ENCODE measurements at places on chromosomes 1 and 21.
A peak's percentile ranks its signal among the peaks of the same experiment; 100 is the strongest.

GRCh38 chr1:238450976-238451375 is 560.3 kb upstream of the ZP4 start:
- no peak for DNase-seq

DNA sequence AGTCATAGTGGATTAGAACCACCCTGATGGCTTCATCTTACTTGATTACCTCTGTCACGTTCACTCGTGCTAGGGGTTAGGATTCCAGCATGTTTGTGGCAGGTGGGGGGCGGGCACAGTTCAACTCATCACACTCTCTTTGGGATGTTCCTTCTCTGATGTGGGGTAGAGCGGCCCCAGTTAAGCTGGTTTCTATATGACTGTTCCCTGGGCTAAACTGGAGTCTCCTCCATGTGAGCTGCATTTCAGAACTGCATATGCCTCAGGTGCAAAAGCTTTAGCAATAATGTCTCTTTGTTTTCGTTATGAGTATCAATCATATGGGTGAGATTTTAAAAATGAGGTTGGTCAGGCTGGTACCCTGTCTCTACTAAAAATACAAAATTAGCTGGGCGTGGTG is 393.2 kb downstream of the RPS6KC1 start:
- no peak for DNase-seq

DNA sequence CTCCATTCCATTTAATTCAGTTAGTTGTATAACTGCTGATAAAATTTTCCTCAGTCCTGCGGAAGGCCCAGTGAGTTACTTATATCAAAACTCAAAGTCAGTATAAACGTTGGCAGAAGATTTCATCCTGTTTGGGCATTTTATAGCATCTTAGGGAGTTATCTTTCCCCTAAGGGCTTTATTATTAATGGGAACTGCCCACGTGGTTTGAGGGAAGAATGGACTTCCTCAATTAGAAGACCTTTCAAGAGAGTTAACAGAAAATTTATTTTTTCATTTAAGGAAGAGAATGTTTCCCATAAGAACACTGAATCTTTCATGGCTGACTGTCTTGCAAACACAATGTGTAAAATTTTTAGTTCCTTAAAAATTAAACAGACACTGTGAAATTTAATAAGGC is 400.1 kb downstream of the NEGR1 start:
- no peak for DNase-seq

- DNase-seq = no peak
Measured at GRCh38 chr1:193434319-193434718, 247.9 kb upstream of the B3GALT2 start.

DNA sequence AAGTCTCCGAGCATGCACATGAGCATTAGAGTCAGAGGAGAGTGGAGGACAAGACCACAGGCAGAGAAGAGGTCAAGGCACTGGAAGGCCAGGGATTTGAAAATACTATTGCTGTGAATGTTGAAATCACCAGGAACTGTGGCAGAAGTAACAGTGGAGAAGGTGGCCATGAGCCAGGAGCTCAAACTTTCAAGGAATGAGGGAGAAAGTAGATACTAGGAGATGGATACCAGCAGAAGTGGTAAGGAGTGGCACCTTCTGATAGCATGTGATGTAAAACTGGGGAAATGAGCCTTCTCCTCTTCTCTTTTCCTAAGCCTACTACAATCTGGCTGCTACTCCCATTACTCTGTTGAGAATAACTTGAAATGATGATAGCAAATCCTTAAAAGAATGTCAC is 1.8 kb upstream of the CR1 start:
- DNase-seq = no peak

DNA sequence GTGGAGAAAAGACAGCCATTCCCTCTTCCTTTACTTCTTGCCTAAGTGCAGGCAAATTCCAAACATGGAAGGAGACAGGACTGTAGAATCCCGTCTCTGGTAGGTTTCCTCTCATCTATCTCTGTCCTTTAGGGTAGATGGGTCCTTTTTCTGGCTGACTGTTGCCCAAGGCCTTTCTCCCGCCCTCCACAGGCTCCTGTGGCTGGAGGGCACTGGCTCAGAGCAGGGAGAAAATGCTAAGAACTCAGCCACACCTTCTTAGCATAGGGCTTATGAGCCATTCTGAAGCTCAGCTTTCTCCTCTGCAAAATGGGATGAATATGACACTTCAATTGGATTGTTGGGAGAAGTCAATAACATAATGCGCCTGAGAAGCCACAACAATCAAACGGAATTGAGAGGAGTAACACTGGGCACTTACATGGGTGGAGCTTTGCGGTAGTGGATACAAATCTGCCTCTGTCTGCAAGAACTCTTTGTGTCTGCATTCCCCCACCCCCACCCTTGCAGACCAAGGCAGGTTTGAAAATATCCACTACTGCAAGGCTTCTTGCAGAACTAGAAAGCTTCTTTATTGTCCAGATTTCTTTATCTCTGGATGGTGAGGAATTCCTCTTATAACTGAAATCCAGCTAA is 94.7 kb downstream of the CSMD2 start:
- DNase-seq = peak; percentile 7

DNA sequence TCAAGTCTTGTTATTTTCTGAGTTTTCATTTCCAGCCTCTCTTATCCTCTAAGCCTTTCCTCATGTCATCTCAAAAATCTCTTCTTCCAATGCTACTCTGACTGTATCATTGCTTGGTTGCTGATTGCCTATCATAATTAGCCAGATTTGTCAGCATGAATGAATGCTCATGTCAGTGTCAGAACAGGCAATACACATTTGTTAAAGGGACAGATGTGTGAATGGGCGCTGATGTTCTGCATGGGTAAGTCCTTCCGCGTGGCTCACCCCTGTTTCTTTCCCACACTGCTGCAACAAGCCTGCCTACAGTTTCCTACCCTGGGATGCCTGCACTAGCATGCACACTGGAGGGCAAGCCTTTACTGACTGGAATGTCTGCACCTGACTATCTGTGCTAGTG is 100.6 kb downstream of the RHOU start:
- DNase-seq = no peak

DNA sequence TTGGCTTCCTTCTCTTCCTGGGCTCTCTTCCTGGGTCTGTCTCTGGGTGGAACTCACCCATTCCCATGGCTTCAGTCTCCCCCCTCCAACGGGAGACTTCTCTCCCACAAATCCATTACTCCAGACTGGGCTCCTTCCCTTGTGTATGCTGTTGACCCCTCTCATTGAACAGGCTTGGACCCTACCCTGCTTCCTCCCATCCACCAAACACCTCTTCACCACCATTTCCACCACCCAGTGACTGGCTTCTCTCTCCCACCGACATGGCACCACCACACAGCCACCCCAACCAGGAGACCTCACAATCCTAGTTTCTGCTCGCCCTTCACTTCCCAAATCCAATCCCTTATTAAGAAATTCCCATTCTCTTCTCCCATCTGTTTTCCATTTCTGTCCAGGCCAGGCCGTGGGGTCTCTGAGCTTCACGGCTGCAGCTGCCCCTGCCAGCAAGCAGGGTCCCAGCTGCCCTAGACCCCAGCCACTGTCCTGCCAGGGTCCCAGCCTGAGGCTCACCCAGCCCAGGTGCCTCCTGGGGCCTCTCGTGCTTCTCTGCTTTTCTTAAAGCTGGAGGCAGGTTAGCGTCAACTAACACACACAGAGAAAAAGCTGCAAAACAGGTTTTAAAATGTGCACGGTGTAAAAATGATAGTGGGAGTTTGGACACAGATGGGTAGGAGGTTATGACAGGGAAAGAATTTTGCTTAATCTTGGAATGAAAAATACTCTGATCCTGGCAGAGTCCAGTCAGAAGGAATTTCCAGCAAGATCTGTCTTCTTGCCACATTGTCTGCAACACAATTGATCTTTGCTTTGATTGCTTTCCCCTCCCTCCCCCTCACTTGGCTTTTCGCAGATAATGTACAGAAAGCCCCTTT is 383.8 kb upstream of the VAMP3 start:
- DNase-seq = no peak

DNA sequence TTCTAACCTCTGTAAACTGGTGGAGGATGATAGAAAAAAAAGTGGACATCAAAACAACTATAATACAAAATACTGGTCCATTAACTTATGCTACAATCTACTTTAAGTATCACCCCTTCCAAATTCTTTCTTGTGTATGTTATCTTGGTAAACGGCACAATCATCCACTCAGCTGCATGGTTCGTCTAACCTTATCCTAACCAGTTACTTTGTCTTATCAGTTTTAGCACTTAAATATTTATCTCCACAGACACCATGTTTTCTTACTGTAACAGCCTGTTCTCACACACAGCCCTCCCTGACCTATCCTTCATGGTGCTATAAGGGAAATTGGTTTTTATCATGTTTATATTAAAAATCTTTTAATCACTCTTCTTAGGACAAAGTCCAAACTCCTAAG is 157.2 kb downstream of the PTGER3 start:
- no peak for DNase-seq

- DNase-seq = no peak
Measured at GRCh38 chr21:42444745-42445059, 41.0 kb downstream of the UBASH3A start.

DNA sequence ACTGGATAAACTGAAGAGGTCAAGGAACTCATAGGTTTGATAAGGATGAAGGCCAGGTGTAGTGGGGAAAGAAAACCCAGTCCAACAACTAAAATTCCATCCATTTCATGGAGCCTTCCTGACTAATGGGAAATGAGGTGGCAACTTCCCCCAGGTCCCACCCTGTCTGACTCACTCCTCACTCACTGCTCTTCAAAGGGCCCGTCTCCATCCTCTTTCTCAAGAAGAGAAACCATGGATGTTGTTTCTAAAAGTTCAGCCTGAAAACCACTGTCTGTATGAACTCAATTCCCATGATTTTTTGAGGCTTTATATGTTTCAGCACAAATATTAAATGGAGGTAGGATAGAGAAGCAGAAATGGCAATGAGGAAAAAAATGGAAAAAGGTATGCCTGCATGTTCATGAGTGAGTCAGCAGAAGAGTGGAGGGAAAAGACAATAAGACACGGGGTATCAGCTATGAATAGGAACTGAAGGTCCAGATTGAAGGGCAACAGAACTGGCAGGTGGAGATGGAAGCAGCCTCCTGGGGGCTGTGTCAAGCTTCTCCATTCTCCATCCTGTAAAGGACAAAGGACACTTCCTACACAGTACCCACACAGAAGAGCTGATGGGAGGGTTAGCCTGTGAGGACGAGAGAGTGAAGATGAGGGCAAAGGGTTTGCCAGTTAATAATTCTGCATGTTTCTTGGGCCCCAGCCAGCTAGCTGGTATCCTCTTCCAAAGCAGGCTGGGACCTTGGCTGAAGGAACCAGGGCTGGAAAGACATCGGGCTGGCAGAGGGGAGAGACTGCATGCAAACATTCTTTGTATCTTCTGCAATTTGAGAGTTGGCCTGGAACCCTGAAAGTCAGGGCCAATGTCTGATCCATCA is 5.5 kb upstream of the ELOVL1 start:
- no peak for DNase-seq

DNA sequence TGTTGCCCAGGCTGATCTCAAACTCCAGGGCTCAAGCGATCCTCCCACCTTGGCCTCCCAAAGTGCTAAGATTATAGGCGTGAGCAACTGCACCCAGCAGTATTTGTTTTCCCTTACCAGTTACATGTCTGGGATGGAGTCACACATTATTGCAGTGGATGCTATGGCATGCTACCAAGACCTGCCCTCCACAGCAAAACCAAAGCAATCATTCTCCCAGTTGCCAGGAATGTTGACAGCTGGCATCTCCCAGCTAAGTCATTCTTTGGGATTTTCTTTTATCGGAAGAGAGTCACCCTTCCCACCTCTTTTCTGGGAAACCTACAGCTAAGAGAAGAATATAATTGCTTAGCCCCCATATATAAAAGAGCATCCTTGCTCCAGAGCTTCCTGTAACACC is 49.4 kb upstream of the RGS7 start:
- no peak for DNase-seq

DNA sequence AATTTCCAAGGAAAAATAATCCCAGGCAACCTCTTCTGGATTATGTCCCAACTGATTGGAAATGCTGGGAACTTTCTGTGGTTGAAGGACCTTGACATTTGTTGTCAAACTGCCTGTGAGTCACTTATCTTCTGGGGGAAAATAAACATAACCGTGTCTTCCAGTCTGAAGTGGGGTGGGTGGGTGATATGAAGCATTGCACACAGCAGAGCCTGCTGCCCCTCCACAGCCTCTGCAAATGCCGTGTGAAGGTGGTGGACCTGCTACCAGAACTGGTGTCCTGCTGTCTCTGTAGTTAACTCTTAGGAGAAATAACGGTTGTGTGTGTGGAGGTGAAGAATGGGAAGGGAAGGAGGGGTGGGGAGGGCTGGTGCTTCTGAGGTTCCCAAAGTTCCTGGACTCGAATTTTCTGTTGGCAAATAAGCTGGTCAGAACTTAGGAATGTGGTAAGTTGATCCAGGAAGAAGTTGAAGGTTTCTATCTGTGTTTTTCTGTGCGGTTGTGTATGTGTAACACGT is 23.2 kb downstream of the GALNT2 start:
- DNase-seq = no peak

DNA sequence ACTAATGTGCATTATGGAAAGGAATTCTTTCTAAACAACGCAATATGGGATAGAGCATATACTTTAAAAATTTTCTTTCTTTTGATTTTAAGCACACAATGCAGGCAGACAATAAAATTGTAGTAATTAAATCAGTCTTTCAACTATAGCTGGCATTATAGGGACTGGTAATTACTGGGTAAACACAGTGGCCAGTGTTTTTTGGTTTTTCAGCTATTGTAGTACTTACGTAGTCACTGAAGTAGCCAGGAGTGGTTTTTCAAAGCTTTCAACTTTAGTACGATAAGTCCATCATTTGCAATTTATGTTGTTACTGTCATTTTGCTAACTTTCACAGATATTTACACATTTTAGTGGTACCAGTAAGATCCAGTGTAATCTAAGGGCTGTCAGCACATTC is 50.6 kb downstream of the RAB3GAP2 start:
- no peak for DNase-seq

DNA sequence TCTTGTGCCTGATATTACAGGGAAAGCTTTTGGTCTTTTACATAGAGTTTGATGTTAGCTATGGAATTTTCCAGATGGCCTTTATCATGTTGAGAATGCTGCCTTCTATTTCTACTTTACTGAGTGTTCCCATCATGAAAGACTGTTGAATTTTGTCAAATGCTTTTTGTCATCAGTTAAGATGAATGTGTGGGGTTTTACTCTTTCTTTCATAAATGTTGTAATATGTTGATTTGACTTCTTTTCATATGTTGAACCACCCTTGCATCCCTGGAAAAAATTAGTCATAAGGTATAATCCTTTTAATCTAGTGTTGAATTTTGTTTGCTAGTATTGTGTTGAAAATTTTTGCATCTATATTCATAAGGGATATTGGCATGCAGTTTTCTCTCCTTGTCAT is 16.1 kb upstream of the HOOK1 start:
- DNase-seq = no peak

GRCh38 chr1:157963713-157964112 is 29.7 kb upstream of the KIRREL1 start:
- DNase-seq = peak; percentile 46

DNA sequence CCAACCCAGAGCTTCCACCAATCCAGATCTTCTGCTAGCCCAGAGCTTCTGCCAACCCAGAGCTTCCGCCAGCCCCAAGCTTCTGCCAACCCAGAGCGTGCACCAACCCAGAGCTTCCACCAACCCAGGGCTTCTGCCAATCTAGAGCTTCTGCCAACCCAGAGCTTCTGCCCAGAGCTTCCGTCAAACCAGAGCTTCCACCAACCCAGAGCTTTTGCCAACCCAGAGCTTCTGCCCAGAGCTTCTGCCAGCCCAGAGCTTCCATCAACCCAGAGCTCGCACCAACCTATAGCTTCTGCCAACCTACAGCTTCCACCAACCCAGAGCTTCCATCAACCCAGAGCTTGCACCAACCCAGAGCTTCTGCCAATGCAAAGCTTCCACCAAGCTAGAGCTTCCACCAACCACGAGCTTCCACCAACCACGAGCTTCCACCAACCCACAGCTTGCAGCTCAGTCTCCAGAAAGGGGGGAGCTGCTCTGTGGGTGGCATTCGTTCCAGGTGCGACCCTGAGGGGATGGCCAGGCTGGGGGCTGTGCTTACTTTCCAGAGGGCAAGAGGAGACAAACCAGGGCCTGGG is 23.8 kb downstream of the CRYAA start:
- no peak for DNase-seq

Data from C1 segment of cervical spinal cord (tissue), 14 donors.